Jurkat, Clone E6-1 (cell line): ENCODE measurements at places on chromosomes 5 and 9.

- DNase-seq: no peak
Observed at GRCh38 chr5:179732918-179733771, 523 bp downstream of the MAML1 start.

- DNase-seq: no peak
Observed at GRCh38 chr5:137164961-137165360, 334.2 kb downstream of the SPOCK1 start.

- no peak for DNase-seq
Observed at GRCh38 chr5:126464959-126465358, 41.8 kb downstream of the GRAMD2B start.

GRCh38 chr5:56264417-56265025 lies 31.4 kb upstream of the ANKRD55 start:
- DNase-seq: peak; percentile 11

DNA sequence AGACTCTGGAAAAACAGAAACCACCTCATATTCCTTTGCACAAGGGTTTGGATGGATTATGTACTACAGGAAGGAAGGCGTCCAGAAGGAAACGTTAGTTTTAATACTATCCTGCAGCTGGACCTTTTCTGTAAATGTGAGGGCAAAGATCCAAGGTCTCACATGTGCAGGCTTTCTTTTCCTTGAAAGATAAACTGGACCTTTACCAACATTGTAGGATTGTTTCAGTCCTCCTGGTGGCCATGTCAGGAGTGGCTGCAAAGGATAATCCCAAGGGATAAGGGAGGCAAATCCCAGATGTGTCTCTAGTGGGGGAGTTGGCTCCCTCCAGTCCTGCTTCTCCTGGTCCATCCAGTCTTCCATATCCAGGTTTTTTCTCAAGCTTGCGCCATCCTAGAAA lies 397.5 kb downstream of the HTR1A start:
- no peak for DNase-seq

DNA sequence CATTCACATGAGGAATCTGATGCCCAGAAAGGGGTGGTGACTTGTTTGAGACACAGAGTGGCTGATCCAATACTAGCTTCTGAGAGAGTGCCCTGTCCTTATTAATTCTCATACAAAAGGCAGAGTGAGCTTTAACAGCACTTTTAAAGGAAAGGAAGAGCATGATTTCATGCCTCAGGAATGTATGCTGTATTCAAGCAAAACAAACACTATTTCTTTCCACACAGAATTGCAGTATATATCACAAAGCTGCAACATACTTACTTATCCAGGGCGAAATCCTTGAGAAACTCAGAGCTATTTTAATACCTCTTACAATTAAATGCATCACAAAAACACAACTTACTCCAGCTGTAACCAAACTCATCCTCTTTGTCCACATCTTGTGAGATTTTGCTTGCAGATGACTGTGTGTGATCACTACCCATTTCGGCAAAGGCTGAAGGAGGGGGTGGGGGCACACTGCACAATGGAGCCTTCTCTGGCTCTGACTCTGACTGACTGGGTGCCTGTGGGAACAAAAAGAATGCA lies 139.8 kb downstream of the MPDZ start:
- DNase-seq: no peak

DNA sequence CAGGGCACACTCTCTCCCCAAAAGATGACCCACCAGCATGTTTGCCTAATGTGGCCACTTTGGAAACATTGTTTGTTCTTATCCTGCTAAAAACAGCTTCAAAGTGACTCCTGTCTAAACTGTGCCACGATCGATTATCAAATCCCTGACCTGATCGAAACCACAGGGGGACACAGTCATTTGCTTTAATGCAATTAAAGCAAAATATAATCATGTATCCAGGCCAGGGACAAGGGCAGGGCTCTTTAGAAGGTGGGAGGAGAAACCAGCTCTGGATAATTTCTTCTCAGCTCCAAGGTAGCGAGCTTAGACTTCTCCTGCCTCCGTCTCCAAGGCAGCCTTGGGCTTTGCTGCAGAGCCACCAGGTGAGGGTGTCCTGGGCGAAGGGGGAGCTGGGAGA lies 95.0 kb upstream of the HAND1 start:
- DNase-seq: no peak

GRCh38 chr9:100591639-100592412 lies 13.9 kb downstream of the CAVIN4 start:
- DNase-seq: no peak

- no peak for DNase-seq
Observed at GRCh38 chr5:77298146-77298545, 87.7 kb downstream of the PDE8B start.

DNA sequence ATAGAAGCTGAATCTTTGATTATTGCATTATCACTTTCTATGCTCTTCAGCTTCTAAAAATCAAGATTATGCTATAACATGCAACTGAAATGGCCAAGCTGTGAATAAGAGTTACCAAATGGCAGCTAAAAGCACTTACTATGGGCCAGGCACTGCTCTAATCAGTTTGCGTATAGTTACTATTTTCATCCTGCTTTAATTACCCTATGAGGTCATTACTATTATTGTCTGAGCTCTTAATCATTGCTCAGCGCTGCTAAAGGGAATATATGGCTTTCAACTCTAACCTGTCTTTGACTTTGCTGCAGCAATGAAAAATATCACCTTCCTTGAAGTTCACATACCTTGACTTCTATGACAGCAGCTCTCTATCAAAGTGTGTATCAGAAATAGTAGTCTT lies 210.8 kb downstream of the TRPM3 start:
- DNase-seq: no peak

DNA sequence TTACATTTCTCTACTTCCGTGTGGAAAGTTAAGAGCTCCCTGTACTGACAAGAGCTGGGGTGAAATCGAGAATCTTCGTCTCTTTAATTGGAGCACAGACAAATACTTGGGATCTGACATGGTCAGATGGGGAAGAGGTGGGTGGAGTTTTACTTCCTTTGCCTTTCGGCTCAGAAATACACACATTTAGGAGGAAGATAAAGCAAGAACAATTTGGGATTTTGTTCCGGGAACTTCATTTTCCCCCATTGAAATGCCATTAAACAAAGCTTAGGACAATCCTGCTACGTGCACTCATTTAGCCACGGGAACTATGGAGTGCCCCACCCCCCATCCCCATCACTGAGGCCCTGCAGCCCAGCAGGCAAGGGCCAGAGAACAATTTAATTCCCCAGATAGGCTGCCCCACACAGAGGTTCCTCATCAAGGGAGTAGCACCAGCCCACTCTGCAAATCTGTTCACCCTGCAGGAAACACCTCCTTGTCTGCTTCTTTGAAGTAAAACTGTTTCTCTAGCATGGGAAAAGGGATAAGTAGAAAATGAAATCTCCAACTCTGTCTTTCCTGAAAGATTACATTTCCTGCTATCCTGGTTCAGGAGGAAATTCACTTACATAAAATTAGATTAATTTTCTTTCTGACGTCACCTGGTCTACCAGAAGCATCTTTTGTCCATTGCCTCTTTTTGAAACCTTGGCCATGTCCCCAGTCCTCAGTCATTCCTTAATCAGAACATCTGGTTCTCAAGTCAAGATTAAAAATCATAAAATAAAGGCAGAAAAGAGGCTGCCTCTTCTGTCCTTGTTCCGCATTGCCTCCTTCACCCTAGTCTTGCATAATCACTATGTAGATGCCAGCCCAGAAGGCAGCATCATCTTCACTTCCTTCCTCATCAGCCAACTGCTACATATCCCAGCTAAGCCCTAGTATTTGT lies 206.4 kb downstream of the ENC1 start:
- DNase-seq: no peak

- DNase-seq: peak; percentile 60
Observed at GRCh38 chr9:116661037-116661954, 25.8 kb upstream of the TRIM32 start.

DNA sequence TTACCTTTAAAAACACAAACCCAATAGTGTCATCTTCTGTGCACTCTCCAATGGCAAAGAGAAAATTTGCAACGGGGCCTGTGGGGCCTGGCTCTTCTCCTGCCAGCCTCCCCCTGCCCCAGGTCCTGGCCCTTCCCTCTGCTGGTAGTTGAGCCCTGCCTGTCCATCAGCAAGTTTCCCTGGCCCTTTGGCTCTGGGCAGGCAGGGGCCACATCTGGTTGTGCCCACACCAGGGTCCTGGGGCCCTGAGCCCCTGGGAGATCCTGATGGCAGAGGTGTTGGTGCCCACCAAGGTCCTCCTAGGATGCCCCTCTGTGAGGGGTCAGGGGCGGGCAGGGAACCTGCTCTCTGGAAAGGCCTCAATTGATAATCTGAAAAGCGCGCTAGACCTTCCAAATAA lies 157.3 kb downstream of the DAB2IP start:
- no peak for DNase-seq

GRCh38 chr5:65822710-65823109 lies 100.7 kb downstream of the NLN start:
- no peak for DNase-seq

- DNase-seq: no peak
Observed at GRCh38 chr9:133429641-133430161, 7.5 kb downstream of the ADAMTS13 start.

DNA sequence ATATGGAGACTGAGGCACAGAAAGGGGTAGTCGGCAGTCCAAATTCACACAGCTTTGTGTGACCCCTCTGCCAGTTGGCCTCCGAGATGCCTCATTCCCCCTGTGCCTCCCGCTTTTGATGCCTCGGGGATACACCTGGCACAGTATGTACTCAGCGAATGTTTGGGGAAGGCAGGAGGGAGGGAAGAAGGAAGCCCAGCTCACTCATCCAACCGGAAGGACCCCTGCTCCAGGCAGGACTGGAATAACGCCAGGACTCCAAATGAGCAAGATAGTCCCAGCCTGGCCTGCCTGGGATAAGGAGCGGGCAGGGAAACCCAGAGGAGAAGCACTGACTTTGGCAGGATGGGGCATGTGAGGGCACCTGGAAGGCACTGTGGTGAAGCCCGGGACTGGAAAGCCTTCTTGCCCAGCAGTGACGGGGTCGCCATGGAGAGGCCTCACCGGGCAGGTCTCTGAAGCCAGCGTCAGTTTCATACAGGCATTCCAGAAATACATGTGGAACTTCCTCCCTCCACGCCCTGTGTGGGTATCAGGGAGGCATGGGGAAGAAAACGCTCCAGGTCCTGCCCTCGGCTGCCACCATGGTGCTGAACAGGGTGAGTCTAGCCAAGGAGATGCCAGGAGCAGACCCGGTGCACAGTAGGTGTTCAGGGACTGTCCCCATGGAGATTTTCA lies 20.3 kb downstream of the LMX1B start:
- DNase-seq: no peak

DNA sequence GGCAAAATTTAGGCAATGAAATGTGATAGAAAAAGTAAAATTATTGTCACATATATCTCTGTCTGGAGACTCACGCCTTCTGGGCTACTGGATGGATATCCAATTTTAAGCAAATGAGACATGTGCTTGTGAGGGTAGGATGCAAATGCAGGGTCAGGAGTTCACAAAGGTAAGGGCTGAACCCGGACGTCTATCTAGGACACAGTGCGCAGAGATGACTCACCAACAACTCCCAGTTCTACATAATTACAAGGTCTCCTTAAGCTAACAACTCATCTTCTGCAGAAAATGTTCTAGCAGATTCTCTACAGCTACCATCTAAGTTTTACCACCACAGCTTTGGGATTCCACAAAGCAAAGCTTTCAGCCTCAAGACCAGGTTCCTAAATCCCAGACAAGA lies 160.5 kb downstream of the ENTREP1 start:
- no peak for DNase-seq

DNA sequence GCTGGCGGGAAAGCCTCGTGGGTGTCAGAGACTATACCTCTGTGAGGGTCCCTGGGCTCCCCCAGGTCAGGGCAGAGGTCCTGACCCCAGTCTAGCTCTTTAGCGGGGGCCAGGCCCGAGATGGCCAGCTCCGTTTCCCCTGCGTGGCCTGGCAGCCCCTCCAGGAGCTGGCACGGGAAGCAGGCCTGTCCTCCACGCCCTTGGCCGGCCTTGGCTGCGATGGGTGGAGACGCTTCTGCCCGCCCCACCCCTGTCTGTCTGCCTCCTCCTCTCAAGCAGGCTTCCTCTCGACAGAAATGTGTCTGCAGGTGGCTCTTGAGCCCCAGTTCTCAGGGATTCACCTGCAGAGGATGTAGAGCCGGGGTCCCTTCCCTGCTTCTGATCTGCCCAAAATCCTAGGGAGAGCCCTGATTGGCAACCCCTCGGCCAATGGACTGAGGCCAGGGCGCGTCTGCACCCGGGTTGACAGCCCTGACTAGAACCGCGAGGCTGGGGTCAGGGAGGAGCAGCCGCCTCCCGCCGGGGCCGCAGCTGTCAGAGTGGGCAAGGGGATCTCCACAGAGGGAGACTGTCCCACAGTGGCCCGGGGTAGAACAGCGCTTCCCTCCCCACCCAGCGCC lies 2.6 kb upstream of the GRIN1 start:
- DNase-seq: no peak

DNA sequence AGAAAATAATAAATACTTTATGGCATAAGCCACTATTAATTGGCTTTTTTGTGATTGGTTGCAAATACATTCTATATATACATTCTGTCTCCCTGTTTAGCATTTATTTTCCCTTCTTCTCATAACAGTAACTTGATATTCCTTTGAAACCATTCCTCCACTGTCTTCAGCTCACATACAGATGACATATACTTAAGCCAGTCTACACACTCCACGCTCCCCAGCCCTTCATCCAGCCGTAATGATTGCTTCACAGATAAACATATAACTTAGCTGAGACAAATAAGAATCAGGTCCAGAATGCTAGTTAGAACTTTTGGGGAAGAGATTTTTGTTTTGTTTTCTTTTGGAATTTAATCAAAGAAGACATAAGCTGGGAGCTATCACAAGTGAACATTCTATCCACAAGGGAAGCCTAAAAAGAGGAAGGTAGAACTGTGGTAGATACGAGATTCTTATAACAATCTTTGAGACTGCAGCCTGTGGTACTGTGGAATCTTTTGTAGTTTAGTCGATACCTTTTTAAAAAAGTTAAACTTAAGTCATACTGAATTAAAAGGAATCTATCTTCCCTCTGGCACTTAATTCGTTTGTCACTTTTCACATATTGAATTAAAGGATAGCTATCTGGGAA lies 365.1 kb upstream of the PRR16 start:
- DNase-seq: no peak

DNA sequence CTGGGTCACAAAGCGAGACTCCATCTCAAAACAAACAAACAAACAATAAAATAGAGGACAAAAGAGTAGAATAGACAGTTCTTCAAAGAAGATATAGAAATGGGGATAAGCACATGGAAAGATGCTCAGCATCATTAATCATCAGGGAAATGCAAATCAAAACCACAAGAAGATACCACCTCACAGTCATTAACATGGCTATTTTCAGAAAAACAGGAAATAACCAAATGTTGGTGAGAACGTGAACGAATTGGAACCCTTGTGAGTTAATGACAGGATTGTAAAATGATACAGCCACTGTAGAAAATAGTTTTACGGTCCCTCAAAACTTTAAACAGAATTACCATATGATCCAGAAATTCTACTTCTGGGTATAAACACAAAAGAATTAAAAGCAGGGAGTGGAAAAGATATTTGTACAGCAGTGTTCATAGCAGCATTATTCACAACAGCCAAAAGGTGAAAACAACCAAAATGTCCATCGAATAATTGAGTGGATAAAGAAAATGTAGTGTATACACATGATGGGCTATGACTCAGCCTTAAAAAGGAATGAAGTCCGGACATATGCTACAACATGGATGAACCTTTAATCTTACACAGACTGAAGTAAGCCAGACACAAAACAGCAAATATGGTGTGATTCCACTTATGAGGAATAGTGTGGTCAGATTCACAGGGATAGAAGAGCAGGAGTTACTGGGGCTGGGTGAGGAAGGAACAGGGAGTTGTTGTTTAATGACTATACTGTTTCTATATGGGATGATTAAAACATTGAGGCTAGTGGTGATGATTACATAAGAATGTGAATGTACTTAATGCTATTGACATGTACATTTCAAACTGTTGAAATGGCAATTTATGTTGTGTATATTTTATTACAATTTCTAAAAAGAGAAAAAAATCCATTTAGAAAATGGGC lies 19.7 kb downstream of the OR2V2 start:
- DNase-seq: no peak
